ENCODE measurements at places on chromosomes 1 and 21.

- DNase-seq, result no peak
These were observed 42.8 kb downstream of the RTCA start for GRCh38 chr1:100308777-100309176.

- no peak for DNase-seq
These were observed 86.3 kb downstream of the SEC16B start for GRCh38 chr1:177883581-177883980.

GRCh38 chr1:174678657-174679056 lies 230.9 kb downstream of the GPR52 start:
- DNase-seq, result no peak

- DNase-seq, result no peak
These were observed 43.6 kb downstream of the ZBTB8OS start for GRCh38 chr1:32606565-32607371.

DNA sequence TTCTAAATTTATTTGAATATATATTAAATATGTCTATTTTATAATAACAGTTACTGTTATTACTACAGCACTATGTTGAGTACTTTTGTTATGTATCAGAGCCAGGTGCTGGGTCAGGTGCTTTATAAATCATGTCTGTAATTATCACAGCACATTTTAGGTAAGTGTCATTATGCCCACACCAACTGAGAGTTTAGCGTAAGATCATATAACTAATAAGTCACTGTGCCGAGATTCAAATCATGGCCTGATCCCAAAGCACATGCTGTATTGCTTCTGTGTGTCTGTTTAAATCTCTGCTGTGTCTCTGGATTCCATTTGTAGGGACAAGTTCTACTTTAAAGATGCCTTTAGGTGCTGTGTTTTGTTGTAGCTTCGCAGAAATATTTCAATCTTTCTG lies 1.9 kb downstream of the GPSM2 start:
- no peak for DNase-seq

- DNase-seq, result no peak
These were observed 21.7 kb downstream of the ASTN1 start for GRCh38 chr1:177142791-177143271.

- peak; percentile 85 for DNase-seq
These were observed 1.9 kb downstream of the TTF2 start for GRCh38 chr1:117061986-117062415.

DNA sequence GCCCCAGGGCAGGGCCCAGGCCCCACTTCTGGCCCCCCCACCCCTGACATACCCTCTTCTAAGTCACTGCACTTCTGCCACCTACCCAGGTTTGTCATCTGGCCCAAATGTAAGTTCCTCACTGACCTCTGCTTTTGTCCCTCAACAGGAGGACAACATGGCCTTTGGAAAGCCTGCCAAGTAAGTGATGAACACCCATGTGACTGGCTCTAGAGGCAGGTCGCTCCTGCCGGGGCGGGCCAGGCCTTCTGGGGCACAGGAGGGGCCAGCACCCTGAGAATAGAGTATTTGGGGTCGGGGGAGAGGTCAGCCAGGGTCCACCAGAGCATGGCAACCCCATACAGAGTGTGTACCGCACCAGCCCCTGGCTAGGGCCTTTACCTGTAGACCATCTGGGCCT lies 9.9 kb upstream of the SYTL1 start:
- no peak for DNase-seq

GRCh38 chr21:36386031-36386642 lies 945 bp downstream of the CHAF1B start:
- no peak for DNase-seq

- DNase-seq, result peak; percentile 24
These were observed 16.2 kb upstream of the TSNAX start for GRCh38 chr1:231512147-231512698.

- no peak for DNase-seq
These were observed 20.8 kb upstream of the BTG2 start for GRCh38 chr1:203284411-203285123.

- DNase-seq, result no peak
These were observed 113.7 kb upstream of the WARS2 start for GRCh38 chr1:119254067-119254720.

- DNase-seq, result no peak
These were observed 114.7 kb upstream of the SERBP1 start for GRCh38 chr1:67544921-67545320.

DNA sequence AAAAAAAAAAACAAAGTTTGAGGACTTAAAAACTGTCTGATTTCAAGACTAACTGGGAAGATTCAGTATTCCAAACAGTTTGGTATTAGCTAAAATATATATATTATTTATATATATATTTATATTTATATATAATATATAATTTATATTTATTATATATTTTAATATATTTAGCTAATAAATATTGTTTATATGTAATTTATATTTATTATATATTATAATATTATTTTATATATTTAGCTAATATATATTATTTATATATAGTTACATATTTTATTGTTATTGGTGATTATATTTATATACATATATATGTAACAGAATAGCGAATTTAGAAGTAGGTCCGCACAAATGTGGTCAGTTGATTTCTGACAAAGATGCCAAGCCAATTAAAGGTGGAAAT lies 480.2 kb upstream of the C1orf87 start:
- DNase-seq, result no peak

All from astrocyte of the cerebellum (primary cell).